ENCODE measurements at places on chromosomes 1 and 21.

DNA sequence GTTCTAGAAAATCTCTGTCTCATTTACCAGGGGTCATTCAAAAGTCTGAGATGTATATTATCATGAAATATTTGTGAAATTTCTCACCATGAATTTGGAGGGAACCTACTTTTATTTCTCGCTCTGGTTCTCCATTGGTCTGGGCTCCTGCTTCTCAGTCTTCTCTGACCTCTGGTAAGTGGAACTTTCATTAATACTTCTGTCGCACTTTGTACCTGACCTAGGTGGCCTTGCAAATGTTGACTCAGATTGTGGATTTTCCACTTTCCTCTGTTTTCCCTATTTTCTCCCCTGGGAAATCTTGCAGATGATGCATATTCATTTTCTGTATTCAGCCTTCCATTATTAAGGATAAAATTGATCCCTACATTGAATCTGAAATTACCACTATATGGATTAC is 53.2 kb downstream of the LRIG2 start:
- no peak for DNase-seq

DNA sequence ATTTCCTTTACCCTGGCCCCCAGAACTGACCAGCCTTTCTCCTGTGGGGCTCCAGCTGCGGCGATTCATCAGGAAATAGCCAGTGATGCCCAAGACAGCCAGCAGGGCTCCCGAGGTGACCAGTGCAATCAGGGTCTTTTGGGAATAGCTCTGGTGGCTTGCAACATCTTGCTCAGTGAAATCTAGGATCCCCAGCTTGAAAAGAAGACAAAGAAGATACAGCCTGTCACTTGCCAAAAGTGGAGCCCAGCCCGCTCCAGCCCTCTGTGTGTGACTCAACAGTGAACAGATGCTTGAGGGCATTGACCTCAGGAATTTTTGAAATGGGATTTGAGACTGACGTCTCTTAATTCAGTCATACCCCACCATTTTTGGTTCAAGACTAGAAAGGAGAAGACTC is 22.3 kb downstream of the CD34 start:
- no peak for DNase-seq

DNA sequence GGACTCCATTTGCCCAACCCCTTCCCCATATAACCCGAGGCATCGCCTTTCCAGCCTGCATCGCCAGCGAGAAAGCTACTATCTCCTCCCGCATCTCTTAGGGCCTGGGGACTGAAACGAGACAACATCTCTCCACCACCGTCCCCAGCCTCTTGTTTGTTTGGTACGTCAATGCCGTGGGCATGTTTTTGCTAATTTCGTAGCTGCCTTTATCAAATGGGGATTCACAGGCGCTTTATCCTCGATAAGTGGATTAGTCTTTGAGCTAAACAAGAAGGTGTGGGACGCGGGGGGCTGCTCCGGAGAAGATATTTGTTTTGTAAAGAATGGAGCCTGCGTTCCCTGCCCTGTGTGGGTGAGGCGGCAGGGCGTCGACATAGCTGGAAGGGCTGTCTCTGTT is 91.6 kb downstream of the PAX7 start:
- DNase-seq, result no peak

- no peak for DNase-seq
These were observed 67.6 kb downstream of the DPYD start for GRCh38 chr1:97853221-97853620.

DNA sequence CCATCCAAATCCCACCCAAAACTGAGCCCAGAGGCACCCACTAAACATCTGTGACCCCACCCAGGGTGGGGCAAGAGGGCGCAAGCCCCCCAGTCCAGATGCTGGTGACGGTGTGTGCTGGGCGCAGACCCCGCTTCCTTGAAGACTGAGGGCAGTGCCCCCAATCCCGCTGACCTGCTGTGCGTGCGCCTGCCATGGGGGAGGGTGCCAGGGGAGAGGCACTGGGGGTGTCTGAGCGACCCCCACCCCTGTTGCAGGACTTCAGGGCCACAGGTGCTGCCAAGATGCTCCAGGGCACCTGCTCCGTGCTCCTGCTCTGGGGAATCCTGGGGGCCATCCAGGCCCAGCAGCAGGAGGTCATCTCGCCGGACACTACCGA is 13.3 kb downstream of the COL6A2 start:
- DNase-seq, result no peak

- DNase-seq, result no peak
These were observed 4.3 kb downstream of the FAM89A start for GRCh38 chr1:231035799-231036198.

GRCh38 chr1:175862408-175862807 is 119.0 kb upstream of the TNR start:
- no peak for DNase-seq

- no peak for DNase-seq
These were observed 91.7 kb upstream of the IVNS1ABP start for GRCh38 chr1:185408700-185409270.

GRCh38 chr1:29809446-29810120 is 573.3 kb downstream of the PTPRU start:
- DNase-seq, result no peak

GRCh38 chr1:23638786-23639241 is 52.8 kb upstream of the RPL11 start:
- no peak for DNase-seq

DNA sequence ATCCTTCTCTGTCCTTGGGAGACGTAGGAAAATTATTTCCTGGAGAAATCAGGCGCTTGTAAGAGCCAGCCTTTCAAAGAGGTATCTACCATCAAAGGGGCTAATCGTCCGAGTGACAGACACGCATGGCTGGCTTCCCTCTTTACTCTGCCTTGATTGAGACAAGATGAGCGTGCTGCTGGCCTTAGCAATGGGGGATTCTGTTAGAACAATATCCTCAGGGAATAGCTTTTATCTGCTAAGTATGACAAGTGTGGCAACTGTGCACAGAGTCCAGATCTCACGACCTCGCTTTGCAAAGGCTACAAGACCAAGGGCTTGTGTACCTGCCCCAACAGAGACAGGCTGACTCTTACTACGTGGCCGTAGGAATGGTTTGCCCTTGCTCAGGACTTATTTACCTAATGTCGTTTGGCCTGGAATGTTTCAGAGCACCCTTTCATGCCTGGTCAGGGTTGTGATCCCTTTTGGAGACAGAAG is 417.1 kb downstream of the KIF26B start:
- DNase-seq, result no peak

GRCh38 chr1:170560681-170561285 is 28.8 kb downstream of the GORAB start:
- no peak for DNase-seq

DNA sequence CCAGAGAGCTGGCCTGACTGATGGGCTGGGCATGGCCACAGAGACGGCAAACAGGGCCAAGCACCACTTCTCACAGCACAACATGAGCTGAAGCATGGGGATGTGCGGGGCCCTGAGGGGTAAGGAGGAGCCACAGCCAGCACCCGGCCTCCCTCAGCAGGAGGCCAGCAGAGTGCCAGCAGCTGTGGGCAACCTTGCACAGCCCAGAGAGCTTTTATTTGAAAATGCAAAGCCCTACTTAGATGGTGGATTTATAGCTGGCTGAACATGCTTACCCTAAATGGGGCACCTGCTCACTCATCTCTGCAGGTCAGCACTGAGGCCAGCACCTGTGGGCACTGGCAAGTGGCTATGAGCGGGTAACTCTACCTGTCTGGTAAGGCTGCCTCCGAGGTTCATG is 44.1 kb downstream of the SLC66A1 start:
- DNase-seq, result no peak

DNA sequence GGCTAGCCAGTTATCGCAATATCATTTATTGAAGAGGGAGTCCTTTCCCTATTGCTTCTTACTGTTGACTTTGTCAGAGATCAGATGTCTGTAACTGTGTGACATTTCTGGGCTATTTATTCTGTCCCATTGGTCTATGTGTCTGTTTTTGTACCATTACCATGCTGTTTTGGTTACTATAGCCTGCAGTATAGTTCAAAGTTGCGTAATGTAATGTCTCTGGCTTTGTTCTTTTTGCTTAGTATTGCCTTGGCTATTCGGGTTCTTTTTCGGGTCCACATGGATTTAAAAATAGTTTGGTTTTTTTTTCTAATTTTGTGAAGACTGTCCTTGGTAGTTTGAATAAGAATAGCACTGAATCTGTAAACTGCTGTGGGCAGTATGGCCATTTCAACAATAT is 273.7 kb downstream of the SDCCAG8 start:
- DNase-seq, result no peak

GRCh38 chr21:46144464-46145070 is 10.8 kb downstream of the FTCD start:
- DNase-seq, result no peak

GRCh38 chr1:44024031-44024902 is 7.0 kb downstream of the SLC6A9 start:
- no peak for DNase-seq

DNA sequence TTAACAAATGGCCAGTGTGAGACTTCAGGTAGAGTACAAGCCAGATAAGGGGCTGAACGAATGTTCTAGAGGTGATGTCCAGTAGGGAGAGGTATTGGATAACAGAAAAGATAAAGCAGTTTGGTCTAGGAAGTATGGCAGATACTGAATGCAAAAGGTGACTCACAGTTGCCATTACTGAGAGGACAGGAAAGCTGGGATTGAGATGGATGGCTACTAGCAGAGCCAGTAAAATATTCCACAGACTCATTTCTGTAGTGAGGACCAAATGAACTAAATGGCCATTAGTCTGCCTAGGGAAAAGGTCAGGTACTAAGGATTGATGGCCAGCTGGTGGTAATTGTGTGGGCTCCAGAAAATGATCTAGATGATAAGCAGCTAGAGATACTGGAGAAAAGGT is 11.5 kb downstream of the MACO1 start:
- no peak for DNase-seq

DNA sequence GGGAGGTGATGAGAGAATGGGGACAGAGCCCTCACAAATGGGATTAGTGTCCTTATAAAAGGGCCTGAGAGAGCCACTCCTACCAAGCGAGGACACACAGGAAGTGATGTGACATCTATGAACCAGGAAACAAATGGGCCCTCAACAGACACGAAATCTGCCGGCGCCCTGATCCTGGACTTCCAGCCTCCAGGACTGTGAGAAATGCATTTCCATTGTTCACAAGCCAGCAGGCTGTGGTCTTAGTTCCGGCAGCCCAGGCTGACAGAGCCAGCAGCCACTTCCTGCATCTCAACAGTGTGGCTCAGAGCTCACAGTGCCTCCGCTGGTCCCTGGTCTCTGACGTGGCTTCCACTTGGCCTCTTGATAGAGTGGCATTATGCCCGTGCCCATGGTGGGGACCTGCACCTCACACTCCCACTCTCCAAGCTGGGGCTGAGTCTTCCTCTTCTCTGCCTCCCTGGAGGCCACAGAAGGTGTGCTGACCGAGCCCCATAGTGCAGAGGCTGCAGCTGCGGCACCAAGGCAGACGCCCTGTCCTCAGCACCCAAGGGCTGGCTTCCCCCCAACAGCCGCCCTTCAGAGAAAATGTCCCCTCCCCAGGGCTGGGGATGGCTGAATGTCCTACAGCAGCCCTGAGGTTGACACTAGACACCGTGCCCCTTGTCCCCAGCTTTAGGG is 44.9 kb downstream of the ACOT7 start:
- no peak for DNase-seq

- no peak for DNase-seq
These were observed 9.8 kb downstream of the THAP3 start for GRCh38 chr1:6634371-6635052.

- DNase-seq, result no peak
These were observed 3.9 kb downstream of the SEMA6C start for GRCh38 chr1:151142411-151143056.
